IMR-90 (cell line): ENCODE measurements at places on chromosomes 7 and 10. TPM values are rescaled to one million over a fixed set of nuclear protein-coding genes. Genes with fewer than 3 reads are reported as not detected.

- DNase-seq, result no peak
These were observed 371.9 kb upstream of the CHRM2 start for GRCh38 chr7:136496551-136496950.

DNA sequence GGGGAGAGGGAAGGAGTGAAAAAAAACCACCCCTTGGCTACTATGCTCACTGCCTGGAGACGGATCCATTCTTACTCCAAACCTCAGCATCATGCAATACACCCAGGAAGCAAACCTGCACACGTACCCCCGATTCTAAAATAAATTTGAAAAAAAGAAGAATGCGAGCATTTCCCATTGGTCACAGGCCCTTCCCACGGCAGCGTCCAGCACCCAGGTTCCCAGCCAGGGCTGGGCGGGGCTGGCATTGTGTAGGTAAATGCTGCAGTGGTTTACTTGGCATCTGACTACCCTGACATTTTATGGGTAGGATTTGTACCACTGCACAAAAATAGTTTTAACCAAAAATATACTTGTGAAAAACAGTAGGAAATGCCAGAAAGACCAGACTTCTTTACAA is 418.9 kb downstream of the DNAJB6 start:
- no peak for DNase-seq

The MYOF gene
- 281 and 332 TPM in 2 replicates for total RNA-seq

- DNase-seq, result peak; percentile 53
These were observed 17.5 kb upstream of the TEX36 start for GRCh38 chr10:125700355-125700911.

- DNase-seq, result no peak
These were observed 41.9 kb downstream of the SPAM1 start for GRCh38 chr7:123966936-123967335.

The PAPSS2 gene
- total RNA-seq, result 55.0 and 58.6 TPM in 2 replicates

DNA sequence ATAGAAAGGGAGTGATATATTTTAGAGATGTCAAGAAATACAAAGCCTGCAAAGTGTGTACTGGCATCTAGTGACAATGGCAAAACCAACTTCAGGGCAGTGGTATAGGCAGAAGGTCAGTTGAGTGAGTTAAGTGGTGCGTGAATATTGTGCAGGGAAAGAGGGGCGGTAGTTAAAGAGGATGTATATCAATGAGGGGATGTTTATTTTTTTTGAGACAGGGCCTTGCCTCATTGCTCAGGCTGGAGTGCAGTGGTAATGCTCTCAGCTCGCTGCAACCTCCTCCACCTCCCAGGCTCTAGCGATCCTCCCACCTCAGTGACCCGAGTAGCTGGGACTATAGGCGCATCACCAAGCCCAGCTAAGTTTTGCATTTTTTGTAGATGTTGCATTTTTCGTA is 13.8 kb downstream of the ANLN start:
- no peak for DNase-seq

GRCh38 chr7:75889826-75890225 is 11.0 kb downstream of the RHBDD2 start:
- peak; percentile 27 for DNase-seq

GRCh38 chr10:110326351-110327032 is 21.8 kb upstream of the SMNDC1 start:
- DNase-seq, result peak; percentile 97

The KIAA1217 gene
- total RNA-seq, result 3.1 and 3.4 TPM in 2 replicates

DNA sequence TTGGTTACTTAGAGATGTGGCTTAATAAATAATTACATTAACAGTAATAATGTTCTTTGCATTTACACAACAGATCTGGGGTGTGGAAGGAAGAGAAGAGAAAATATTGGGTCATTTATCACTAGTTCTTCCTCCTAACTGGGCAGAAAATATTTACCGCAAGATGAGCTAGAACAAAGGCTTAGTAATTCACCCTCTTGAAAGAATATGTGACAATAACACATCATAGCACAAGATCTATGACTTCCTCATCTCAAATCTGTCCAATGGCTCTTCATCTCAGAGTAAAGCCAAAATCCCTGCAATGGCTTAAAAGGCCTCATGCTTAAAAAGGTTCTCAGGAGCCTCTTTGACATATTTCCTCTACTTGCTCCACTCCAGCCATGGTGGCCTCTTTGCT is 178.6 kb downstream of the ZNF438 start:
- DNase-seq, result no peak

DNA sequence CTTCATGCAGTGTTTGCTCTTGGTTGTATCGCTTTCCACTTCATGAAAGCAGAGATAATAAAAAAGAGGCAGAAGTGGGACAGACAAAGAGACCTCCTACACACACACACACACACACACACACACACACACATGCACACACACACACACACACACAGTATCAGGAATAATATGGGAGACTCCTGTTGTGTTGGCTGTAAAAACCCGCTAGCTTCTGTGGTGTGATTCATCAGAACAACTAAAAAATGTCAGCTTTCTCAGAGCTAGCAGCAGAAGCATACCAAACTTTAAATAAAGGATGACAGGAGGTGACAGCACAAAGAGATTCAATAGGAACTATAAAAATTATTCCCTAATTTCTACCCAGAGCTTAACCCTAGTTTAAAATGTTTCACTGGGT is 148.2 kb upstream of the LRRTM3 start:
- DNase-seq, result peak; percentile 2

DNA sequence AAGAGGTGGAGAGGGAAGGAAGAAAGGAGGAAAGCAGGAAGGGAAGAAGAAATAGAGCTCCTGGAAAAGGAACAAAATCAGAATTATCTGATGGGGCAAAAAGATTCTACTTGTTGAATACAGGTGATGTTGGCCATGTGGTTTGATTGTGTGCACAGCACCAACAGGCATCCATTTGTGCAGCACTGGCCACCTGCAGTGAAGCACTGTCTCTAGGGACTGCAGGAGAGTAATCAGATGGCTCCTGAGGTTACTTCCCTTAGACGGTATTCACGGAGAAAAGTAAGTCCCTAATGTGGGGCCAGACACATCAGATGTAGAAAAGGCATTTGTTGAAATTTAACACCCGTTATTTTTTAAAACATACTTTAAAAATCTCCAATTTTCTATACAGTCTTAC is 135.3 kb upstream of the VIPR2 start:
- no peak for DNase-seq

DNA sequence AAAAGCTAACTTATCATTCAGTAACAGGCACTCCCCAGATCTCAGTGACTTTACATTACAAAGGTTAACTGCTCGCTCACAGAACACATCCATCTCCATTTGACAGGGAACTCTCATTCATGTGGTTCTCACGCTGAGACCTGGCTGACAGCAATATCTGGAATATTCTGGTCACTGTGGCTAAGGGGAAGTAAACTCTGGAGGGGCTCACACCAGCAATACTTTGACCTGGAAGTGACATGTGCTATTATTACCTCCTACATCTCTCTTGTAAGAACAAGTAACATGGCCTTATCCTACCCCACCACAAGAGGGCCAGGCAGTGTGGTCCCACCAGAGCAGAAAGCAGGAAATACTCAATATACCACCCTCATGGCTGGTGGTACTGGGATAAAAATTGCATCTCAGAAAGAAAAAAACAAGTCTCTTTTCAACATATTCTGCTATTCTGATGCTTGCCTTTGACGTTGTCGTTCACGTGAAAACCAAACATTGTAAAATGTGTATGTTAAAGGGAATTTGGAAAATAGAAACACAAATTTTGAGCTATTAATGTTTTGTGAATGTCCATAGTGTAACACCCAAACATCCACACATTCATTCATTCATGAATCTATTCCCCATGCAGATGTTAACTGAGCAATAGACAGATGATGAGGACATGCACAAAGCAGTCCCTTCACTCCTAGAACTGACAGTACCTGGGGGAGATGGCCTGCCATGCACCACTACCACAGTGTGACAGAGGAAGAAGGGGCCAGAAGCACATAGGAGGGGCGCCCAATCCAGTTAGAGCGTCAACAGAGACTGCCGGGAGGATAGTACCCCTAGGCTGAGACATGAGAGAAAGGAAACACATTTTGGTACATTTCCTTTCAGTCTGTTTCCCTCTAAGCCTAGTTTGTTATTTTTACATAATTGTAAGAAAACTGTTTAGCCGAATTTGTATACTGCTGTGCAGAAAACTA is 166.0 kb upstream of the SP4 start:
- DNase-seq, result peak; percentile 18

- peak; percentile 72 for DNase-seq
These were observed 75.3 kb downstream of the ZNF92 start for GRCh38 chr7:65448816-65449504.

GRCh38 chr7:144437370-144438191 is 34.1 kb upstream of the NOBOX start:
- peak; percentile 17 for DNase-seq

DNA sequence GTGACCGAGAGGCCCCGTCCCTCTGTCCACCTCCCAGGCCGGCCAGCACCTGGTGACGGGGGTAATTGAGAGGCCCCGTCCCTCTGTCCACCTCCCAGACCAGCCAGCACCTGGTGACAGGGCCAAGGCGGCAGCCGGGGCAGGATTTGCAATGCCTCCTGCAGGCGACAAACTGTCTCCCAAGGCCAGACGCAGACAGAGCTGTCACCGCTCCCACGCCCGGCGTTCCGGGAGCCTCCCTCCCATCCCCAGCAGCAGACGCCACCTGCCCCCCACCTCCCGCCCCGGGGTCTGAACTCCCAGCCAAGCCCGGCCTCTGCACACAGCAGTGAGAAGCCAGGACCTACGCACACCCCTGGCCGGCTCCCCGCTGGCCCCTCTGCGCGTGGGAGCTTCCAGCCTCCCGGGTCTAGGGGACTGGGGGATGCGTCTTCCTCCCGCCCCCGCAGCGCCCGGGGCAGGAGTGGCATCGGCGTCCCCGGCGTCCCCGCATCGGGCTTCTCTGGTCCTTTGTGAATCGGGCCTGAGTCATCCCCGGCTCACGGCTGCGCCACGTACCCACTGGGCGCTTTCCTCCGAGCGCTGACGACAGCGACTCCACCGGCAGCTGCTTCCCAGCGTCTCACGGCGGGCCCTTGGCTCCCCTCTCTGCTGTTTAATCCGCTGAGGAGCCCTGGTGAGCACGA is 95.1 kb upstream of the DIP2C start:
- peak; percentile 88 for DNase-seq

DNA sequence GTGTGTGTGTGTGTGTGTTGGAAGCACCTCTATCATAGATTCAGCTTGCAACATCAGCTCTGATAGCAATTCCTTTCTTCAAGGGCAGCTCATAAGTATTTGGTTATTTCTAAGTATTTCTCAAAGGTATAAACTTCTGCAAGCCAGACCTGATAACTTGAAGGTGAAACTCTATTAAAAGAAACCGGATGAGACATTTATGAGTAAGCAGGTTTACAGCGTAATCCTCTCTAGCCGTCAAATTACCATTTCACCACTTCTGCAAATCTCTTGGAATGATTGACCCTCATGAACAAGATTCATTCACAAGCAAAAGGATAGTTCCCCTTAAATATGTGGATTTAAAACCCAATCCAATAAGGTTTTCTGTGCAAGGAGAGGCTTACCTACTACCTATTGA is 23.1 kb downstream of the PDE1C start:
- no peak for DNase-seq

The IDI2 gene
- not detected in 2 replicates for total RNA-seq
